ENCODE measurements at places on chromosomes 6 and 20.

DNA sequence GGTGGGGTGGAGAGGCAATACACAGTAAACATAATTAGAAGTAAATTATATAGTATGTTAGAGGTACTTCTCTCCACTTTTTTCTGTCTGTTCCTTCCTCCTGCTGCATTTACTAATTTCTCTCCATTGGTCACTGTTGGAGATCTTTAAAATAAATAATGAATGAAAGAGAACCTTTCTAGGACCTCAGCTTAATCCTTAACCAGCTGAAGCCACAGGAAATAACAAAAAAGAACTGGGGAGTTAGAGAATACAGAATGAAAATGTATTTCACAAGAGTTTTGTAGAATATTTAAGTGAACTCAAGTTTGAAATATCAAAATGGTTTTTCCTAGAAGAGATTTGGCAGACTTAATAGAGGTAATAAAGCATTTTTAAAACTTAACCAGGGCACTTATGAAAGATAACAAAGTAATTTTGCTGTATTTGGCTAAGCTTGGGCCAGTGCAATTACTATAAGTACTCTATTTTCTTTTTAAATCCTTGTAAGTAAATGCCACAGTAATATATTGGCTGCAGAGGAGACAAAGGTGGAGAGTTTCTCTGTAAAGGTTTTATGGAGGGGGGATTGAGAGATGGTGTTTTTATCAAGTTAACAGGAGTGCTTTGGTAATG lies 405.0 kb downstream of the CDKAL1 start:
- DNase-seq: no peak

- DNase-seq: no peak
Measured at GRCh38 chr20:62709537-62709905, 885 bp downstream of the NTSR1 start.

DNA sequence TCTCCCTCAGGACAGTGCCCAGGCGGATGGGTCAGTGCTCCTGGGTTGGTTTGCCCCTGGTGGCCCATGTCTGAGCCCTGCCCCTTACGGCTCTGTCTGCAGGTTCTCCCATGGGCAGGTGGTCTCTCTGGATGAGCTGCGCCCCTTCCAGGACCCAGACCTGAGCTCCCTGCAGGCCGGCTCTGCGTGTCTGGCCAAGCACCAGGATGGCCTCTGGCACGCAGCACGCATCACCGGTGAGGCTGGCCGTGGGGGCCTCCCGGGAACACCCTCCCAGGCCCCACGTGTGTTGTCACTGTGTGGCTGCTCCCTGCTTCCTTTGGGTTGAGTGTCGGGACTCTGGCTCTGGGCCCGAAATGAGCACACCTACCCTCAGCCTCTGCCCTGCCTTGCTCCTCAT lies 3.3 kb upstream of the LIME1 start:
- no peak for DNase-seq

DNA sequence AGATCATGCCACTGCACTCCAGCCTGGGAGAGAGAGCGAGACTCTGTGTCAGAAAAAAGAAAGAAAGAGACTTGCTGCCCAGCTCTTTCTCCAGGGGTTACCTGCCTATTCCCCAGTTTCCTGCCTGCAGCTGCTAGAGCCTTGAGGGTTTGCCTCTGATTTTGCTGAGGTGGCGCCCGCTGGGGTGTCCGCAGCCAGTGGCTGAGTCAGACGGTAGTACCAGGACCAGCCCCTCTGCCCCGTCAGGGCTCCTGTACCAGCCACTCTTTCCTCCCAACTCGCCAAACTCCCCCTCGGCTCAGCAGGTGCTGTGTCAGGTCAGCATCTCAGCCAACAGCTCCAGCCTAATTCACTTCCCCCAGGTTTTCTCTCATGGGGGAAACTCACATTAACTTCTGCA lies 7.4 kb upstream of the LSM14B start:
- DNase-seq: no peak

GRCh38 chr20:51893723-51894122 lies 91.4 kb upstream of the SALL4 start:
- DNase-seq: no peak

GRCh38 chr20:48102931-48103660 lies 317.8 kb upstream of the SULF2 start:
- no peak for DNase-seq

DNA sequence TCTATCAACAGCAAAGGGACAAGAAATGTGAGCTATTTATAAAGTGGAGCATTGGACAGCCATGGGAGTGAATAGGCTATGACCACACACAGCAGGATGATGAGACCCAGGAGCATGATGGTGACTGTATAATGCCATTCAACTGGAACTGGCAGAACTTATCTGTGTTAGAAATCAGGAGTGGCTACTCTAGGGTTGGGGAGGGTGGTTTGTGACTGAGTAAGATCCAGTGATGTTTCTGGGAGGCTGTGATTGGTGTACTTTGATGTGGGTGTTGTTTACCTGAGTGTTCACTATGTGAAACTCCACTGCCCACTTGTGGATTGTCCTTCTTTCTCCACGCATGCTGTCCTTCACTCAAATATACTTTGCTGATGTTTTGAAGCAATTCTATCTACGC lies 11.5 kb upstream of the HLA-B start:
- DNase-seq: peak; percentile 29

- no peak for DNase-seq
Measured at GRCh38 chr6:147382945-147383554, 125.4 kb upstream of the SAMD5 start.

DNA sequence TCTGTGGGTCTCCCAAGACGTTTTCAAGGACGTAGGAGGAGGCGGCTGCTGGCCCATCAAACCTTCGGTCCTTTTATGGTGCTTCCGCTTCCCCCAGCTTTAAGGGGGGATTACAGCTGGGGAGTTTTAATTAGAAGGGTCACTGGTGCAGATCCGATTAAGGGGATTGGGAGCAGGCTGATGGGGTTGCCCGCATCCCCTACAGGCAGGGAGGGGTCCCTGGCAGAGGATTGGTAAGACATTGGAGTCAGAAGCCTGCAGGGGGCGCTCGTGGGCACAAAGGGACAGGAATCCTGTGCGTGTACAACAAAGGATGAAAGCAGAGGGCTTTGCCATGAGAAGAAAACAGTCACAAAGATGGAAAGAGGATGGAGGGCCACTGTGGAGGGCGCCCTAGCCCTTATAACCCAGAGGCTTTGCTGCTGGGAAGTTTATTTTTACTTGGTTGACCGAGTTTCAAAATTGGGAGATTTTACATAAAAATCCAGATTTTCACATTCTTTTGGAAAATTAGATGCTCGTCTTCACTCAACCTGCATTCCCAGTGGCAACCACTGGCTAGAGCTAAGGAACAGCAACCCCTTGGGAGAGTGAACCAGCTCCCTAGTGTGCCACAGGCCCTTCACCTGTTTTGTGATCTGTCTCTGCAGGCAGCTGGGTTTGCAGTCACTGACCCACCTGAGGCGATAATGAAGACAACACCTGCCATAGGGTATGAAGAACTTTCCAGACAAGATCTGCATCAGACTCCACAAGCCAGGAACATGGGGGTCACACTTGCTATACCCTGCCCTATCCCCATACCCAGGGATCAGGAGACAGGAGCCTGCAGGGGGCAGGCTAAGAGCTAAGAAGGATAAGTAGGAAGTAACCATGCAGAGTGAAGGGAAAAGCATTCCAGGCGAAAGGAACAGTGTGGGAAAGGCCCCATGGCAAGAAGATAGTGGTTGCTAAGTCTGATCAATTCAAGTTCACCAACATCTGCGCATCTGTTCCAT lies 97.7 kb downstream of the KCNB1 start:
- DNase-seq: no peak

GRCh38 chr20:9270831-9271230 lies 201.9 kb downstream of the PLCB4 start:
- DNase-seq: no peak

GRCh38 chr20:35317416-35318210 lies 25.4 kb upstream of the FAM83C start:
- no peak for DNase-seq

GRCh38 chr20:5535125-5535756 lies 215.0 kb upstream of the SHLD1 start:
- peak; percentile 46 for DNase-seq

- DNase-seq: no peak
Measured at GRCh38 chr6:52543262-52543661, 33.6 kb downstream of the TRAM2 start.
